ENCODE measurements at places on chromosomes 5 and 9. TPM values are rescaled to one million over a fixed set of nuclear protein-coding genes. Genes with fewer than 3 reads are reported as not detected.

- no peak overlapping the region for H3K27ac ChIP-seq
- DNase-seq: no peak
- H3K4me3 ChIP-seq: no peak overlapping the region
- peaks cover 3% of the 10 kb centered on the region for H3K27me3 ChIP-seq
Observed at GRCh38 chr5:71695071-71695470, 24.0 kb upstream of the CARTPT start.

DNA sequence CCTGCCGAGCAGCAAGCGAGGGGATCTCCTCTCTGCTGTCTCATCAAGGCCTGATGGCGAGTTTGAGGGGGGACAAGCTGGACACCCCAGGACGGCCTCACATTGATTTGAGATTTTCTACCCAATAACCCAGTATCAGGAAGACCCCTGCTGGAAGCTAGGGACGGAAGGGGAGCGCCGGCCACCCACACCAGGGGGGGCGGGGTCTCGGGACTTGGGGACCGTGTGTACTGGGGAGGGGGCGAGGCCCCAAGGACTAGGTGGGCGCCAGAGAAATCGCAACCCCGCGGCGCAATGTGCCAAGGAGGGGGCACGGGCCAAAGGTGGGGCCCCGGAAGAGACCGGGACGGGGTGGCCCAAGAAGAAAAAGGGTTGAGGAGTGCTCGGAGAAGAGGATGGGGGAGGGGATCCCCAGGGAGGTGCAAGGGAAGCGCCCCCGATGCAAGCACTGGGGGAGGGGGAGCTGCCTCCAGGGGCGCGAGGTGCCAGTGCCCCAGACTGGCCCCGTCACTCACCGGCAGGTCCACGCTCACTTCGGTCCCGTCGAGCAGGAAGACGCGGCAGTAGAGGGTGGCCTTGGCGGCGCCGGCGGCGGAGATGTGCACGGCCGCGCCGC is 1.1 kb downstream of the EPB41L4B start:
- H3K27ac ChIP-seq: no peak overlapping the region
- no peak for DNase-seq
- no peaks in the 10 kb centered on the region for H3K36me3 ChIP-seq
- H3K4me1 ChIP-seq: peaks cover 6% of the 10 kb centered on the region
- H3K27me3 ChIP-seq: peaks cover 12% of the 10 kb centered on the region

DNA sequence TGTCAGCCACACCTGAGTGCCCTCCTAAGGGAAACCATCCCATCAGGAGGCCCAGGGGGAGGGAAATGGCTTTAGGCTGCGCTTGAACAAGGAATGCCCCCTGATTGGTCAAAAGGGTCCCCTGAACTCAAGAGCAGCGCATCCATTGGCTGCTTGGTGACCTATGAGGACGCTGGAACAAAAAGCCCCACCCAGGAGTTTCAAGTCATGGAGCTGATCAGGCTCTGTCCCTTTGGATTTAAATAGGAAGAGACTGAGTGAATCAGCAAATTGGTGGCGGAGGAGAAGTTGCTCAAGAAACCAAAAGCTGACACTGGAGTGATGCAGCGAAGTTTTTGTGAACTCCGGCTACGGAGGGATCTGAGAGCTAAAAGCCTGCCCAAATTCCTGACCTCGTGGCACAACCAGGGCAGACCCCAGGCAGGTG is 66.7 kb downstream of the SMIM23 start:
- H3K27me3 ChIP-seq: no peaks in the 10 kb centered on the region
- DNase-seq: no peak
- no peaks in the 10 kb centered on the region for H3K4me1 ChIP-seq
- no peak overlapping the region for H3K27ac ChIP-seq
- no peak overlapping the region for H3K4me3 ChIP-seq

- H3K36me3 ChIP-seq: no peaks in the 10 kb centered on the region
- no peak for DNase-seq
- no peak overlapping the region for H3K4me3 ChIP-seq
- H3K27ac ChIP-seq: no peak overlapping the region
- H3K27me3 ChIP-seq: no peaks in the 10 kb centered on the region
Observed at GRCh38 chr5:178984145-178985072, 10.7 kb downstream of the GRM6 start.

GRCh38 chr9:128048663-128049062 is 18.5 kb downstream of the NAIF1 start:
- DNase-seq: no peak
- H3K27ac ChIP-seq: no peak overlapping the region
- no peaks in the 10 kb centered on the region for H3K4me1 ChIP-seq

- H3K4me1 ChIP-seq: no peaks in the 10 kb centered on the region
- H3K27ac ChIP-seq: no peak overlapping the region
- no peaks in the 10 kb centered on the region for H3K27me3 ChIP-seq
Observed at GRCh38 chr5:76149636-76150035, 66.5 kb downstream of the SV2C start.

DNA sequence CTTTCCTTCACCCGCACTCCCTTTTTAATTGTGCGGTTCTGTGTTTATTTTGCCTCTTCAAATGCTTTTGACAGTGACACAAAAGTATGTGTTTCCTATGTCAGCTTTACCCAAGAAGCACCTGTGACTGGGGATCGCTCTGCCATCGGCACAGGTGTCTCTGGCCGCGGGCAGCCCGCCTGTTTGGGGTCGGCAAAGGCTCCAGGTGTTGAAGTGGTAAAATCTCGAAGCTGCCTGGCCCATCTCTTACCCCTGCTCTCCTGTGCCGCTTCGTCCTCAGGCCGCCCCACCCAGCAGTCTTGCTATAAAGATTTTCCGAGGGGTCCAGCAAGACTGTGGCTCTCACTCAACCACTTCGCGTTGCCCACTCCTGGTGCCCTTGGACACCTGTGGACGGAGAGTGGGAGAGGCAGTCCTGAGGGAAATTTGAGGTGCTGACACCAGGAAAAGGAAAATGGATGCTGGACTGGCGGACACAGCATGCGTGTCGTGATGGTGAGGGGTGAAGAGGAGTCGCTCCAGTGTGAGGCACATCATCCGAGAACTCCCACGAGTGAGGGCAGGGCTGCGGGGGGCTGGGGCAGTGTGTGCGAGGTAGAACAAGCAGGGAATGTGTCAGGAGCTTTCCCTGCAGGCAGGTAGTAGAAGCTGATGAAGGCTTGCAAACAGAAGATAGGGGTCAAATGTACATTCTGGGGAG is 29.1 kb upstream of the CEP72 start:
- H3K27me3 ChIP-seq: peaks cover 6% of the 10 kb centered on the region
- peak; percentile 36 for DNase-seq
- no peak overlapping the region for H3K4me3 ChIP-seq
- no peaks in the 10 kb centered on the region for H3K4me1 ChIP-seq
- H3K36me3 ChIP-seq: no peaks in the 10 kb centered on the region
- H3K27ac ChIP-seq: no peak overlapping the region

GRCh38 chr5:3619579-3619978 is 23.9 kb downstream of the IRX1 start:
- no peak overlapping the region for H3K4me3 ChIP-seq
- H3K4me1 ChIP-seq: no peaks in the 10 kb centered on the region
- DNase-seq: no peak
- H3K27me3 ChIP-seq: no peaks in the 10 kb centered on the region

- no peak overlapping the region for H3K4me3 ChIP-seq
- no peaks in the 10 kb centered on the region for H3K4me1 ChIP-seq
- H3K27ac ChIP-seq: no peak overlapping the region
- H3K27me3 ChIP-seq: no peaks in the 10 kb centered on the region
- no peak for DNase-seq
Observed at GRCh38 chr9:123191680-123192079, 76.7 kb downstream of the STRBP start.

DNA sequence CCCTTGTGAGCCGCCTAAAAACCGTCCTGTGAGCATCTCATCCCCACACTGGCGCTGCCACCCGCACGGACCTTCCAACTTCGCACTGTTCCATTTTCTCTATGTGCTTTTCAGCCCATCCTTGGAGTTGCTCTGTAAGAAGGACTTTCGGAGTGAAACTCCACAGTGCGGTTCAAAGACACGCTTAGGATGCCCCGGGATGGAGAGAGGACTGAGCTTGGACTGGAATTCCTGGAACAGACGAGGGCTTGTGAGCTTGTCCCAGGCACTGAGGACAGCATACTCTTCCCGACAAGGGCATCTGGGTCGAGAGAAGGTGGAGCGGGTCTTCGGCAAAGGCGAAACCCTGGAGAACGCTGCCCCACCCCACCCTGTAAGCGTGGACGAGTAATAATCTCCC is 187.8 kb downstream of the MEF2C start:
- peaks cover 95% of the 10 kb centered on the region for H3K27me3 ChIP-seq
- H3K27ac ChIP-seq: no peak overlapping the region
- H3K4me1 ChIP-seq: peaks cover 21% of the 10 kb centered on the region

GRCh38 chr5:44454002-44454401 is 64.8 kb upstream of the FGF10 start:
- no peak overlapping the region for H3K4me3 ChIP-seq
- H3K36me3 ChIP-seq: no peaks in the 10 kb centered on the region
- no peaks in the 10 kb centered on the region for H3K27me3 ChIP-seq
- no peak for DNase-seq
- H3K27ac ChIP-seq: no peak overlapping the region

- no peaks in the 10 kb centered on the region for H3K27me3 ChIP-seq
- no peak overlapping the region for H3K4me3 ChIP-seq
- no peak for DNase-seq
- H3K36me3 ChIP-seq: no peaks in the 10 kb centered on the region
- H3K27ac ChIP-seq: no peak overlapping the region
Observed at GRCh38 chr5:83556190-83556589, 84.6 kb downstream of the VCAN start.

DNA sequence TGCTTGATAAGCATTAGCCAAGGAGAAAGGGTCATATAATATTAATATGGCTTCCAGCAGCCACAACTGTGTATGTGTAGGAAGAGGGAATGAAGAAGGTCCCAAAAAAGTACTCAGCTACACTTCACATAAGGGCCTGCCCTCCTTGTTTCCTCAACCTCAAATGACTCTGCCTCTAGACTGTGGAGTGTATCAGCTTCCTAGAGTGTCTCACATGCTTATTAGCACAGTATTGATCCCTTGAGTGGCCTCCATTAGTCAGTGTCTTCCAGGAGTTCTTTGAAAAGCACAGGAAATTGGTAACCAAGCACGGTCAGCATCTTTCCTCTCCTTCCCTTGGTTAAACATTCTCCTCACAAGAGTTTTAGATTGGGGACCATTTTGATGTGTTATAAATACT is 190.4 kb upstream of the ATP10B start:
- H3K27ac ChIP-seq: no peak overlapping the region
- H3K36me3 ChIP-seq: no peaks in the 10 kb centered on the region
- H3K27me3 ChIP-seq: no peaks in the 10 kb centered on the region
- no peaks in the 10 kb centered on the region for H3K4me1 ChIP-seq

GRCh38 chr9:114155995-114156656 is 789 bp downstream of the COL27A1 start:
- H3K4me3 ChIP-seq: peak overlapping the region; percentile 66
- no peak for DNase-seq
- peaks cover 24% of the 10 kb centered on the region for H3K27me3 ChIP-seq

DNA sequence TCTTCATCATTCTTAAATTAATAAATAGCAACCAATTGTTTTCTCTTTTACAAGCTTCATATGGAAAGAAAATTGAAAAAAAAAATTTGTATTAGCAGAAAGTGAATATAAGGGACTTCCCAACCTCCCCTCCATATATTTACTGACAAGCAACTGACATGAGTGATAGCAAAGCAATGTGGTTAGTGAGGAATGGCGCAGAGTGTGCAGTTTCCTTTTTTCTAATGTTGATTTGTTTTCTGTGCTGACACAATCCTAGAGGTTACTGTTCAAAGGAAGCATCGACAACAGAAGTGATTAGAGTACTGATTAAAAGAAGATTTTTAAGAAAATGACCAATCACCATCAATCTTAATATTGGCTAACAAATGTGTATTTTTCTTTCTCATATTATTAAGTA is 1.7 kb upstream of the PTGER4 start:
- no peak for DNase-seq
- peak overlapping the region; percentile 84 for H3K4me3 ChIP-seq

- no peak for DNase-seq
- H3K27me3 ChIP-seq: no peaks in the 10 kb centered on the region
- no peaks in the 10 kb centered on the region for H3K4me1 ChIP-seq
- no peak overlapping the region for H3K27ac ChIP-seq
Observed at GRCh38 chr5:98902733-98903132, 26.1 kb downstream of the CHD1 start.

DNA sequence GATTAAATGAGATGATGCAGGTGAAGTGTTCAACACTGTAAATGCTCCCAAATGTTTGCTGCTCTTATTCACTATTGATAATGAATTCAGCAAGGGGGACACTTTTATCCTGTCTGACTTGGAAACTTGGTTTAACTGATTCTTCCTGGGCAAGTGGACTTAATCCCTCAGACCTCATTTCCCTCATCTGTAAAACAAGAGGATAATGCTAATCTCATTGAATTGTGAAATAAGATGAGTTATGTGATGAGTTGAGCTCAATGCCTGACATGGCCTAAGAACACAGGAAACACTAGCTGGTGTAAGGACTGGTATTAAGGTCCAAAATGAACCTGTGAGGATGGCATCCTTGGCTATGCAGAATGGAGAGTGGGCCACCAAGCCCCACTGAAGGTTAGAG is 23.3 kb downstream of the TNFSF15 start:
- no peak overlapping the region for H3K4me3 ChIP-seq
- no peak overlapping the region for H3K27ac ChIP-seq
- H3K36me3 ChIP-seq: no peaks in the 10 kb centered on the region
- peaks cover 6% of the 10 kb centered on the region for H3K4me1 ChIP-seq
- no peak for DNase-seq

CNTNAP3 gene
- polyA plus RNA-seq: 1.4 TPM

HABP4 gene
- polyA plus RNA-seq: 2.5 TPM

OCLN gene
- polyA plus RNA-seq: 7.6 TPM

ECPAS gene
- 24.3 TPM for polyA plus RNA-seq

ACTBL2 gene
- polyA plus RNA-seq: not detected

NEURL1B gene
- polyA plus RNA-seq: 12.6 TPM

LHX3 gene
- polyA plus RNA-seq: not detected

MLANA gene
- polyA plus RNA-seq: not detected

NUP155 gene
- polyA plus RNA-seq: 7.9 TPM

PTGER4 gene
- 20.1 TPM for polyA plus RNA-seq

Measured in sigmoid colon (tissue), 7 donors.